ENCODE measurements at places on chromosomes 2 and 18. TPM values are rescaled to one million over a fixed set of nuclear protein-coding genes. Genes with fewer than 3 reads are reported as not detected.

Gene LRRC30
- not detected for polyA plus RNA-seq

Gene SPATA3
- not detected for polyA plus RNA-seq

Gene CROCC2
- polyA plus RNA-seq: not detected

Gene PLCD4
- 0.40 TPM for polyA plus RNA-seq

Gene RAB6C
- not detected for polyA plus RNA-seq

Gene CRYGD
- not detected for polyA plus RNA-seq

Gene ONECUT2
- polyA plus RNA-seq: not detected

Gene LIMS1
- polyA plus RNA-seq: 42.2 TPM

Gene POTEC
- not detected for polyA plus RNA-seq

Gene TNS1
- not detected for polyA plus RNA-seq

Gene ZCCHC2
- polyA plus RNA-seq: 2.9 TPM

Gene SPIRE1
- 0.05 TPM for polyA plus RNA-seq

Gene RNMT
- polyA plus RNA-seq: 62.8 TPM

Gene KCNE4
- polyA plus RNA-seq: not detected

Gene RAB27B
- polyA plus RNA-seq: 1.1 TPM

Gene LRP1B
- not detected for polyA plus RNA-seq

Gene RPRM
- polyA plus RNA-seq: not detected

Gene SERPINB8
- polyA plus RNA-seq: 10.8 TPM

Gene M1AP
- not detected for polyA plus RNA-seq

Gene FRZB
- polyA plus RNA-seq: 0.90 TPM

Gene LBH
- polyA plus RNA-seq: 163 TPM

Gene GPR17
- not detected for polyA plus RNA-seq

Gene ACVR1C
- polyA plus RNA-seq: 0.23 TPM

Gene RBBP8
- 10.8 TPM for polyA plus RNA-seq

Gene PDCL3
- 48.9 TPM for polyA plus RNA-seq

Gene KCNG2
- polyA plus RNA-seq: not detected

Gene SERPINB12
- polyA plus RNA-seq: not detected

Gene SERPINB3
- not detected for polyA plus RNA-seq

Gene GPR45
- not detected for polyA plus RNA-seq

Gene MRPS9
- polyA plus RNA-seq: 33.6 TPM

Gene ASXL3
- not detected for polyA plus RNA-seq

Gene PSD4
- 36.4 TPM for polyA plus RNA-seq

Gene MALL
- polyA plus RNA-seq: not detected

Gene ACMSD
- not detected for polyA plus RNA-seq

Gene CYBRD1
- 0.18 TPM for polyA plus RNA-seq

Gene STRADB
- 40.0 TPM for polyA plus RNA-seq

Gene POTEJ
- polyA plus RNA-seq: not detected

Gene WIPF1
- polyA plus RNA-seq: 120 TPM

Gene CTNNA2
- not detected for polyA plus RNA-seq

Gene KCNS3
- not detected for polyA plus RNA-seq

Gene STPG4
- polyA plus RNA-seq: not detected

Gene LONRF2
- not detected for polyA plus RNA-seq

Gene KLHL14
- 22.5 TPM for polyA plus RNA-seq

Gene GAREM1
- polyA plus RNA-seq: not detected

Gene ZSWIM2
- polyA plus RNA-seq: not detected
